ENCODE measurements at places on chromosomes 4 and X.

- DNase-seq, result no peak
Measured at GRCh38 chr4:182748283-182748682, 168.9 kb downstream of the DCTD start.

GRCh38 chr4:120796271-120796670 is 126.3 kb downstream of the PRDM5 start:
- no peak for DNase-seq

DNA sequence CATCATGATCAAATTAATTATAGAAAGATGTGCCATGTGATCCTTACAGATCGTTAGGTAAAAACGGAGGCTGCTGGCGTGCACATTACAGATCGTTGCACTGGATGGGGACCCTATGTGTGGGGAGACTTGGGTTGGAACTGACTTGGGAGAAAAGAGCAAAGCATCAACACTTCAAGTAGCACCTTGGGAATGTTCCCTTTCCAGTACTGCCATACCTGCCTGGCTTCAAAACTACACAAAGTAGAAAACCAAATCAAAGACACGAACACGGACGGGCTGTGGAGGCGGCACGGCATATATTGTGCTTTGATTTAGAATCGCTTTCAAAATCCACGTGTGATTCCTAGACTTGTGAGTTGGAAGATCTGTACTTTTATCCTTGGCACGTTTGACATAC is 898 bp downstream of the CMC4 start:
- no peak for DNase-seq

DNA sequence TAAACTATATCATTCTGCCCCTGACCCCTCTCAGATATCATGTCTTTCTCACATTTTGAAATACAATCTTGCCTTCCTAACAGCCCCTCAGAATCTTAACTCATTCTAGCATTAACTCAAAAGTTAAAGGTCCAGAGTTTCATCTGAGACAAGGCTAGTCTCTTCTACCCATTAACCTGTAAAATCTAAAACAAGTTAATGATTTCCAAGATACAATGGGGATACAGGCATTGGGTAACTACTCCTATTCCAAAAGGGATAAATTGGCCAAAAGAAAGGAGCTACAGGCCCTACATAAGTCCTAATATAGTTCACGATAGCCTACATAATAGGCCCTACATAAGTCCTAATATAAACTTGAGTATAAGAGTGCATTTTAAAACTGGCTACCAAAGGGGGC is 18.9 kb downstream of the ADH6 start:
- no peak for DNase-seq

- DNase-seq, result peak; percentile 91
Measured at GRCh38 chrX:118884552-118885138, 61.0 kb downstream of the ZCCHC12 start.

GRCh38 chr4:80202741-80203553 is 5.6 kb downstream of the PRDM8 start:
- DNase-seq, result no peak

- no peak for DNase-seq
Measured at GRCh38 chr4:85866508-85866907, 391.6 kb downstream of the ARHGAP24 start.

DNA sequence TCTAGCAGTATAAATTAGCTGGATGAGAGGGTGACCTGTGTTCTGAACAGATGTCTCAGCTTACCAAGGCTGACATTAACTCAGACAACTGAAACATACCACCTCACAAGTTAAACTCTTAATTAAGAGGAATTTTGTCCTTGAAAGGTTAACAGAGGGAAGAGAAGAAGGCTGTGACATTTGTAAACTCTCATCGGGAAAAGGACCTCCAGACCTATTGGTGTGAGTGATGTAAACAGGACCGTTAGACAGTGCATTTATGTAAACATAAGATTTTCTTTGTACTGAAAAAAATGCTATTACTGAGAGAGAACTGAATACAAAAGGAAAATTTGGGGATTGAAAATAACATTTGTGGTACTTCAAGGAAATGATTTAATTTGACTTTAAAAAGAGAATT is 308.4 kb upstream of the DIAPH2 start:
- DNase-seq, result no peak

DNA sequence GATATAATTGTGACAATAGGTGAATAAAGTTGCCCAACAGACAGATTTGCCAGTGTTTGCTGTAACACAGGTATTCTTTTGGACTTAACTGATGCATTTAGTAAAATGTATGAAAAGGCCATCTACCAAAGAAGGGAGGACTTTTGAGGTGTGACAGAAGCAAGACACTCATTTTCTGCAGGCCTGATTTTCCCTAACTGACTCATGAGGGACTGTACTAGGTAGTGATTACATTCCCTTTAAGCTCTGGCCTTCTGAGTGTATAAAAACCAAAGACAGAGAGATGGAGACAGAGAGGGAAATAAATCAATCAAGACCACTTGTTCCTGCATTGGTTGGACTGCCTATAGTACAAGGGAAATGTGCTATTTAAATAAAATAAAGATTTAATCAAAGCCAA is 150.8 kb upstream of the GALNT7 start:
- no peak for DNase-seq

GRCh38 chr4:142292231-142292630 is 553.9 kb downstream of the INPP4B start:
- DNase-seq, result no peak

GRCh38 chr4:180060159-180060889 is 2182.9 kb upstream of the TENM3 start:
- DNase-seq, result peak; percentile 9

- DNase-seq, result no peak
Measured at GRCh38 chr4:189092581-189092980, 848.1 kb upstream of the FRG1 start.

DNA sequence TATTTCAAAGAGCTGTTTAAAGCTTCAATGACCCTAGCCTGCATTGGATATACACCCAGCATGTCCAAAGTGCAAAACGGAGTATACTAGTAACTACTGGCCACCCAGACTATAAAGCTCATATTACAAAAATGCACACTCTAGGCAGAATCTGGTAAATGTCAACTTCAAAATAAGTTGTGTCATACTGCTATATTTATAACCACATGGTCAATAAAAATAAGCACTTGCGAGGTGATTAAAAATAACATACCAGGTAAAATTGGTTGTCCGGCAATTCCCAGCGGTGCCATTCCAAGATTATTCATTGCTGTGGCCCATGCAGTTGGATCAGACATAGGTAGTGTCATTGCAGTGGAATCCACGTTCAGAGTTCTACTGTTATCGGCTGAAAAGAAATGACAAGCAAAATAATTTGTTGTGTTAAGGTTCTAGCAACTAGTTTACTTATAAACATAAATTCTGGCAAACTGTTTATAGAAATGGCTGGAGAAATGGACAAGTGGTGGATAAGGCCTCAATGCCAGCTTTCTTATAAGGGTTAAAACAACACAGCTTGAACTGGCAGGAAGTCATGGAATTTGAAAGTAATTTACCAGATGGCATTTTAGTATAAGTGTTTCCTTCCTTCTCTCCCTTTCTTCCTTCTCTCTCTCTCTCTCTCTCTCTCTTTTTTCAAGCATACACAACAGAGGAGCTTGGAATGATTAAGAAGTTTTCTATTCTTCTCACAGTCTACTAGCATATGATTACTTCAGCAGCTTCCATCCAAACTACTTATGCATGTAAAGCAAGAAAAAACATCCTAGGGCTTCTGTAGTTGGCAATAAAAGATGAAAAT is 199.9 kb downstream of the ENOX2 start:
- DNase-seq, result peak; percentile 32

- no peak for DNase-seq
Measured at GRCh38 chrX:41708486-41708885, 15.5 kb upstream of the GPR82 start.

GRCh38 chr4:121150486-121150885 is 13.6 kb downstream of the TNIP3 start:
- DNase-seq, result no peak

GRCh38 chrX:72003811-72004750 is 93.4 kb downstream of the NHSL2 start:
- peak; percentile 42 for DNase-seq

GRCh38 chr4:25958110-25958509 is 44.1 kb downstream of the SMIM20 start:
- DNase-seq, result no peak

GRCh38 chrX:44829832-44830231 is 14.0 kb upstream of the DUSP21 start:
- no peak for DNase-seq

DNA sequence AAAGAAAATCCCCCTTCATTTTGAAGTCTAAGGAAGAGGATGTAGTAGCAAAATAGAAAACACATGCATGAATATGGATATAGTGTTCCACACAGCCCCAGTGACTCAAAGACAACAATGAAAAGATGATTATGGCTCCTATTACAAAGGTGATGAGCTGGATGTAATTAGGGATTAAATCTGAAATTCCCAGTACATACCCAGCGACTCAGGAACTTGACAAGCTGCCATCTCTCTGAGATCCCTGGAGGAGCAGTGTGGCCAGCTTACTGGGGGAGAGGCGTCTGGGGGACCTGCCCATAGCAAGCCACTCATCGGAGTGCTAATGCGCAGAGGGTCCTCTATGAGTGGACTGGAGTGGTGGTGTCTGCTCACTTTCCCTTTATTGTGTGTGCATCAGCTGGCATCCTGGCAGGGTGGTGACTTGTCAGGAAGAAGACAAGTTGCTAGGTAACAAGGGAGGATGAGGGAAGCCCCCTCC is 42.7 kb upstream of the MGST2 start:
- DNase-seq, result no peak

GRCh38 chr4:12120968-12121367 is 692.3 kb upstream of the HS3ST1 start:
- no peak for DNase-seq

DNA sequence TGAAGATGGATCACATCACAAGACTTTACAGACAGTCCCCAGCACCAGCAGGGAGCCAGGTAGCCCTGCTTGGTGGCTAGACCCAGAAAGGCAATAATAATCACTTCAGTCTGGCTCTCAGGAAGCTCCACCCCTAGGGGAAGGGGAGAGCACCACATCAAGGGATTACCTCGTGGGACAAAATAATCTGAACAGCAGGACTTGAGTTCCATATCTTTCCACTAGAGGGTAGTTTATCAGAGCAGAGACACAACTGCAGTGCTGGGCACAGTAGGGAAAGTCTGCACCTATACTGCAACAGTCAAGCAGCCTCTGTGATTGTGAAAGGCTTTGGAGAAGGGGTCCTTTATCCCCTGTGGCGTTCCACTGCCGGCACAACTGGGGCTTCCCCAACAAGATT is 547.0 kb upstream of the POU3F4 start:
- DNase-seq, result peak; percentile 26

DNA sequence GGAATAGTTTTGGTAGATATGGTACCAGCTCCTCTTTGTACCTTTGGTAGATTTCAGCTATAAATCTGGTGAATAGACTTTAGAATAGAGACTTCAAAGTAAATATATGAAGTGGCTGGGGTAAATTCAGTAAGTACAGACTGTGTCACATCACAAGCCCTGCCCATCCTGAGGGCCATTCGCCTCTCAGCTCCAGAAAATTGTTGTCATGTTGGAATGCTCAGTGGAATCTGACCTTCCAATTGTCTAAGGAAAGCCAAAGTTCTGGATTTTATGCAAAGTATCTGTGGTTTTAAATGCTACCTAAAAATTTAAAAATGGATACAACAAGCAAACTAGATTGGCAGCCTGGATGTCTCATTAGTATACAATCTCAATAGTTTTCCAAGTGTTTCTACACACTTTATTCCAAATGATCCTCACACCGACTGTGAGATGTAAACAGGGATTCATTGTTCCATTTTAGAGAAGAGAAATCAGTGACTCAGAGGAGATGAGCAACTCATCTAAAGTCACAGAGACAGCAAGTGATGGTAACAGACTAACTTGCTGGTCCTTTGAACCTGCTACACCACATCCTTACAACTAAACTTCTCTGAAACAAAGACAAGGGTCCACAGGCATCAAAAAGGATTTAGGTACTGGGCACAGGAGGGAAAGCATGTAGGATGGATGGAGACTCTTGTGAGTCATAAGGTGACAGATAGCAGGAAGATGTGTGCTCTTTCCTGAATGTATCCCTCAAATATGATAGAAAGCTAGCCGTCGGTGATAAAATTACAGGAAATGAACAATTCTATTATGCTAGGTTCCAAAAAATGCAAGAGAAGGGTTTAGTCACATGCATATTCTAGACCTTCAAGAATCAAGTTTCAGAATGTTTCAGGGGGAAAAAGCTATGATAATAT is 127.3 kb downstream of the ATP10D start:
- no peak for DNase-seq

- DNase-seq, result no peak
Measured at GRCh38 chr4:106503116-106504050, 134.8 kb upstream of the GIMD1 start.

GRCh38 chrX:57285001-57285400 is 1.5 kb upstream of the FAAH2 start:
- DNase-seq, result no peak

DNA sequence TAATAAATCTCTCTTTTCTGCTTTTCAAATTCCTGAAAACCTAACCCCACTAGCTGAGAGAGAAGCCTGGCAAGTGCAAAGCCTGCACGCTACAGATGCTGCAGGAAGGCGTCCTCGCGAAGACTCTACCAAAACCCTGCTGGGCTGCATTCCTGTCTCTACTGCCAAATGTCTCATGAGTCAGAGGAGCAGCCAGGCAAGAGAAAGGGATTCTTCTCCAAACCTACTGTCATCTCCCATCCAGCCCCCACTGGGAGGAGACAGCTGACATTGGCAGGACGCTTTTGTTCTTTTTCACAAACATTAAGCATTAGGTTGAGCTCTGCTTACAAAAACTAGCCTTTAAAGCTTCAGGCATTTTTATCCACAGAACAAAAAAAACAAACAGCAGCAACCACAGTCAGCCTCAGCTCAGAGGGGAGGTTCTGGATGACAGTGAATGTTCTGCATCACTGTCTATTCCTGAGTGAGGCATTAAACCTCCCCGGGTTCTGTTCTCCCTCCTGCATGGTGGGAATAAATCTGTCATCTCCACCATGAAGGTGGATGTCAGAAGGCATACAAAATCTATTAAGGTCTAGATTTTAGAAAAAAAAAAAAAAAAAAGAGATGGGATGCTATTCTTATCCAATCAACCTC is 18.0 kb downstream of the CRMP1 start:
- DNase-seq, result peak; percentile 56

DNA sequence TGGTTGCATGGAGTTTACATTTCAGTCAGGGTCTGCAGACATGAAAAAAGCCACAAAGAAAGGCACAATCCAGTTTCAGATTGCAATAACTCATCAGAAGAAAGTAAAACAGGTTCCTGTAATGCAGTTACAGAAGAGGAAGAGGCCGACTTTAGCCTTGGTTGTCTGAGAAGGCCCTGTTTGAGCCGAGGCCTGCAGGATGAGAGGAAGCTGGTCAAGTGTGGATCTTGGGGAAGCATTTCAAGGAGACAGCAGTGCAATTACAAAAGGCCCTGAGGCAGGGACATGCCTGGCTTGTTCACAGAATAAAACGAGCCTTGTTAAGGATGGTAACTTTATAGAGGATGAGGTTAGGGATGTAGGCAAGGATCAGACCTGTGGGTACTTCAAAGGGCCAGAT is 62.4 kb downstream of the AFF2 start:
- no peak for DNase-seq

- peak; percentile 1 for DNase-seq
Measured at GRCh38 chr4:92050875-92051274, 252.9 kb upstream of the GRID2 start.
